ENCODE measurements at places on chromosomes 4 and X.

DNA sequence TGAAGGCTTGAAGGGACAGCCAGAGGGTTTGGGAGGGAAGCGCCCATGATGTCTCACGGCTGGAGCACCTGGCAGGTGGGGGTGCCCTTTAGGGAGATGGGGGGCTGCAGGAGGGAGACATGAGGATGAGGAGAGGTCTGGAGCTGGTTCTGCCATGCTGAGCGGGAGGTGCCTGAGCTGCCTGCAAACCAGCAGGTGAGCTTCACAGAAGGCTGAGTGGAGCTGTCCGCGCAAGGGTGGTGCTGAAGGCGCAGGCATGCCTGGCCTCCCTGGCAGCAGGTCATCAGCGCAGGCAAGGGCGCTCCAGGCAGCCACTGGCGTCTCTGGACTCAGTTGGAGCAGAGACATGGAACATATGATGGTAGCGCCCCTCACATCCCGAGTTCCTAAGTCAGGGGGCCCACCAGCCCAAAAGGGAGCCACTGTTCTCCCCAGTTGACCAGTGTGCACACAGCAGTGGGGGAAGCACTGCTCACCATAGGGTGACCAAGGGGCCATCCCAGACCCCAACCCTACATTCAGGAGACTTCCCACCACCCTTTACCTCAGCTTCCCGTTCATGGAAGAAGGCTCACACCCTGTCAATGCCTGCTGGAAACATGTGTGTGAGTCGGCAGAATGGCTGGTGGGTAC lies 25.8 kb downstream of the ADRA2C start:
- DNase-seq, result no peak

DNA sequence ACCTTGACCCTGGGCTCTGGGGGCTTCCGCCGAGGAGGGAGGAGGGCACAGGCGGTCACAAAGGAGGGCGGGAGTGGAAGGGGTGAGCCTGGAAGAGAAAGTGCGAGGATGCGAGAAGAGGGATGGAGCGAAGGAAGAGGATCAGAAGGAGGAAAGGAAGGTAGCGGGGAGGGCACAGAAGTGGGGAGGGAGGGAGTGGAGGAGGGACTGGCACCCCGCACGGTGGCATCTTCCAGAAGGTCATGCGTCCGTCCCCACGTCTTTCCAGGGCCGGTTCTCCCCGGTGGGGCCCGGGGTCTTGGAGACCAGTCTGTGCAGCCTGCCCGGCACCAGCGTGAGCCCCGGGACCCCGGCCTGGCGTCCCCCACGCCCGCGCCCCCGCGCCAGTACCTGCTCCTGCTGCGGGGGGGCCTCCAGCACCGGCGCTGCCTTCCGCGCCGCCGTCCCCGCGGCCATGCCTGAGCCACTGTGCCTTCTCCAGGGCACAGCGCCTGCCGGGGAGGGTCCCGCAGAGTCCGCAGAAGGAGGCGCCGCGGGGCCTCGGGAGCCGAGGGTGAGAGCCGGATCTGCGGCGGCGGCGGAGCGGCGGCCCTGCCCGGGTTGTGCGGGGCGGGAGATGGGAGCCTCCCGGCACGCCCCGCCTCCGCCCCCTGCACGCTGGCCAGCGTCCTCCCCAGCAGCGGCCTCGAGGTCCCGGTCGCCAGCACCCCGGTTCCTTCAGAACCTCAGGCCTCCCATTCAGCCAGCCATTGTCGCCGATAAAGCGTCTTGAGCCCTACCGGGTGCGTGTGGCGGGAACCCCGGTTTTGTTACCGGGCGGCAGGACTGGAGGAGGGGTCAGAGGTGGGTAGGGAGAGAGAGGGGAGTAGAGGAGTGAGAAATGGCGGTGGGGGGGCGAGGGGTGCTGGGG lies at the start of gene RNF175:
TSS of gene RNF175 (minus strand) at position 618 of the 910 bp plus-strand sequence. CDS start at position 456, 162 bp downstream.
- no peak for DNase-seq

GRCh38 chrX:139299309-139299708 lies 231.2 kb upstream of the F9 start:
- no peak for DNase-seq

- no peak for DNase-seq
Measured at GRCh38 chr4:185735866-185736400, 76.1 kb downstream of the SORBS2 start.

DNA sequence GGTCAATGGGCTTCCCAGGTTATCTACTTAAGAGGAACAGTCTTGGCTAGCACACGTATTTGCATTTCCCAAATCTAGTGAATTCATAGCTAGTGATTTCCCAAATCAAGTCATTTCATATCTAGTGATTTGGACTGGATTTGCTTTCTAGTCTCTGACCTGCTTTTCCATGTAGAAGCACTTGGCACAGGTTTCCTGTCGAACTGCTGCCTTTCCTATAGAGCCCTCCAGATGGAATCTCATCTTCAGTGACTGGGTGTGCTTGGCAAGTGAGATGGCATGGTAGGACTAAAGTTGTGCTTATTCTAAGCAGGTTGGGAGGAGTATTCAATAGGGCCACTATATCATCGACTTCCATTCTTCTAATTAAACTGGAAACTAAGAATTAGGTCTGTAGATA lies 94.7 kb downstream of the CCNG2 start:
- DNase-seq, result no peak

- no peak for DNase-seq
Measured at GRCh38 chr4:42995343-42995944, 102.9 kb downstream of the GRXCR1 start.

- DNase-seq, result no peak
Measured at GRCh38 chr4:6884341-6884870, 25.2 kb upstream of the TBC1D14 start.

DNA sequence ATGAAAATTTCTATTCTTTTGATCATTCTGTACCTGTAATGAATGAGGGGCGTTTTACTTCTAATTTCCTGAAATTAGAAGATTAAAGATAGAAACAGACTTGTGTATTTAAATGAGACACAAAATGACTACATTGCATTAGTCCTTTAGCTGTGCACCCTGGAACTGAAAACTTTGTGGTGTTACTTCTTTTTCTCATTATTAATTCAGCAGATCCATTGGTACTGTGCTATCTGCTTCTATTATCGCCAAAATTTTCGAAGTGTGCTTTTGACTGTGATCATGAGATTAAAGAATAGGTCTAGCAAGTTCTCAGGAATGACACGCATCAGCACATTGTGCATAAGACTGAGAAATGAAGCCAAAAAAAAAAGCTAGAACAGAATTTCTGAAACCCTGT lies 1938.9 kb upstream of the TENM3 start:
- DNase-seq, result no peak

DNA sequence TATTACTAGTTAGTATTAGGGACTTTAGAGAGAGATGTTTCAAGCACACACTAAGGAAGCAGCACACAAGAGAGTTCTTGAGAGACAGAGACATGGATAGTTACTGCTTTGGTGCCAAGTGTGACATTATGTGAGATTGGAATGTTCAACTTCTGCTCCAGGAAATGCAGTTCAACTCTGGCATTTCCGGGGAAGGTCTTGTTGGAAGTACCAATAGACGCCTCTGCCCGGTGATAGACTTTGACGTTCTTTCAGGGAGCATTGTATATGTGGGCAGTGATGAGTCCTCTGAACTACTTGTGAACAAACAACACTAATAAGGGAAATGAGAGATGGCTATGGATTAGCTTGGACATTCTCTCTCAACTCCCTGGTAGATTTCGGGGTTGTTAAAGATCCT lies 638.1 kb upstream of the BOD1L1 start:
- no peak for DNase-seq

GRCh38 chrX:78063687-78064086 lies 40.4 kb upstream of the PGK1 start:
- no peak for DNase-seq

DNA sequence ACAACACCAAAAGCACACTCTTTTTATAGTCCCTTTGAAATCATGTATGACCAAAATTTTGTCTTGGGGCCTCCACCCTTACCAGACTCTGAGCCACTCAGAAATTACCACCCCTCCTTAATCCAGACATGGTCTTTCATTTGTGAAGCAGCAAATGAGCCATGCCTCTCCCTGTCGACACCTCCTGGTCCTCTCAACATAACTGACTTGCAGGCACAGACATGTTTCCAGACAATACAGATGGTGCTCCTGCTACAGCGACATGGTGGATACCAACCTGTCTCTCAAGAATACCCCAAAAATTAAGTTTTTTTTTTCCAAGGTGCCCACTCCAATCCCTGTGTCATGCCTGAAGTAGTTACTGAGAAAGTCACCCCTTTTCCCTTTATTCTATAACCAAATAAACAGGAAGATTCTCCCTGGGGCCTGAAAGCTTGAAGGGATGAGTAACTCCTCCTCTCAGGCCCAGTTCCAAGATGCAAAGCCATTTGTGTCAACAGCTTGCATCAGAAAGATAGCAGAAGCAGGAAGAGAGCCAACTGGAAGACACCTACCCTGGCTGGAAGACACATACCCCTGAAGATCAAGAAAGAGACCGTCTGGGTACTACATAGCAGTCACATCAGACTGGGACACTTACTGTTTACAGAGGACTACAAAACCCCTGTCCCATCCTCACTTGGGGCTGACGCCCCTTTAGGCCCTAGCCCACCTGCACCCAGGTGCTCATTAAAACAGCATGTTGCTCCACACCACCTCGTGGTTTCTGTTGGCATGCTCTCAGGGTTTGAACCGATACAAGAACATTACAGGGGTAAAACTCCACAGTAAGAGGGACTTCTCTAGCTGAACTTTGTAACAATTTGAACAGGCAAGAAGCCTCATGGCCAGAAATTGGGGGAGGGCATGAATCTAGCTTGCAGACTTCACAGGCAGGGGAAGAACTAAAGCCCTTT lies 5.5 kb upstream of the UGT2B17 start:
- DNase-seq, result no peak

DNA sequence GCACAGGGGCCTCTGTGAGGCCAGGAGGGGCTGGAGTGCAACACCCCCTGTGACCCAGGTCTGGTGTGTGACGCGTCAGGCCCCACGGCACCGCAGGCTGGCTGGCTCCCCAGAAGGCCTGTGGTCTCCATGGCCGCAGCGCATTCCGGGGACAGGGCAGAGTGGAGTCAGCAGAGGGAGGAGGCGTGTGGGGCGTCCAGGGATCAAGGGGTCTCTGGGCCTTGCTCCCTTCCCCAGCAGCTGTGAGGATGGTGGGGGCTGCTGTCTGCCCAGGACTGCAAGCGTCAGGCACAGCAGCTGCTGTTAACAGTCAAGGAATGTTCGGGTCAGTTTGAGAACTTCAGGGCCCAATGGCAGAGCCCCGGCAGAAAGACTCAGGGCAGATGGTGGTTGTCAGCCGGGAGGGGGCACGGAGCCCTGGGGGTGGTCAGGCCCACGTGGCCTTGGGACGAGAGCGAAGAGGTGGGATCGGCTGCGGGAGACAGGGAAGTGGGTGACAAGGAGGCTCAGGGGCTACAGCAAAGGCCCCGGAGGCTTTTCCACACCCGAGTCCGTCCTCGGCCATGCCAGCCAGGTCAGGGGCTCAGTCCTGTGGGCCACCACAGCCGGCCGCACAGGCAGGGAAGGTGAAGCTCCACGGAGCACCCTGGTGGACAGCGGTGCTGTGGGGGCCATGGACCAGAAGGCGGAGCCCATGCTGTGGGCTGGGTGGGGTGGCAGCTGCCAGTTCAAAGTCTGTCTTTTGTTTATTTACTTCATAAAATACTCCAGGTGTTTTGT lies 18.3 kb downstream of the PCGF3 start:
- no peak for DNase-seq

- DNase-seq, result no peak
Measured at GRCh38 chr4:142700531-142700930, 145.6 kb downstream of the INPP4B start.

GRCh38 chrX:103913356-103914020 lies 48.9 kb upstream of the TMSB15B start:
- DNase-seq, result no peak

- DNase-seq, result no peak
Measured at GRCh38 chrX:48576108-48576507, 1.8 kb downstream of the RBM3 start.

- DNase-seq, result no peak
Measured at GRCh38 chr4:175385797-175386196, 426.3 kb downstream of the GPM6A start.

DNA sequence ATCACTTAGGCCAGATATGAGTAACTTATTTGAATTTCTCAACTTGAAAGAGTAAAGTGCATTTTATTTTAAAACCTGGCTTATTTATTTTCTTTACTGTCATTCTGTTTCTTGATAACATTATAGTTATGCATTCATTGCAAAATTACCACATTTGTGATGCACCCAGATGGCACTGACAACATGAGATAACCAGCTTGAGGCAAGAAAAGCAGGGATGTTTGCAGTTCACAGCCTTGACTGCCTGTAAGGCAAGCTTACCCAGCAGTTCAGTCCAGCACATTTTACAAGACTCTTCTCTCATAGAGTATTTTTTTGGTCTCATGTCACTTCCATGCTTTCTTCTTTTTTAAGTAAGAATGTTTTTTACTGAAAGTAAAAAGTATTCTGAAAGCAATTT lies 25.3 kb upstream of the EPGN start:
- DNase-seq, result no peak

- no peak for DNase-seq
Measured at GRCh38 chrX:148784137-148784536, 283.7 kb downstream of the AFF2 start.

DNA sequence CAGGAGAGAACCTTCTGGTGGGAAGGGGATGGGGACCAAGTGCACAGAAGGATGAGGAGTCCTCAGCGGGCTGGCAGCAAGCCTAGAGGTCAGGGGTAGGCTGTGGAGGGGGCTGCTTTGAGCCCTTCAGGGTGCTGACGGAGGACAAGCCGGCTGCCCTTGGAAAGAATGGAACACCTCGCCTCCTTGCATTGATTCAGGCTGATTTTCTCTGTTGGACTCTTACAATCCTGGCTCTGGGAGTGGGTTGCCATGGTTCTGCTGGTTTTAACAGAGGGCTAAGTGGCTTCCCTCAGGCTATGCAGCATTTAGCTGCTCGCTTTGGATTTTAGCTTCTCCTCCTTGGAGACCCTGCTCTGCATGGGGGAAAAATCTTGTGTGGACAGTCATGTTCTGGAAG lies 49.4 kb upstream of the CHRNA9 start:
- DNase-seq, result no peak

DNA sequence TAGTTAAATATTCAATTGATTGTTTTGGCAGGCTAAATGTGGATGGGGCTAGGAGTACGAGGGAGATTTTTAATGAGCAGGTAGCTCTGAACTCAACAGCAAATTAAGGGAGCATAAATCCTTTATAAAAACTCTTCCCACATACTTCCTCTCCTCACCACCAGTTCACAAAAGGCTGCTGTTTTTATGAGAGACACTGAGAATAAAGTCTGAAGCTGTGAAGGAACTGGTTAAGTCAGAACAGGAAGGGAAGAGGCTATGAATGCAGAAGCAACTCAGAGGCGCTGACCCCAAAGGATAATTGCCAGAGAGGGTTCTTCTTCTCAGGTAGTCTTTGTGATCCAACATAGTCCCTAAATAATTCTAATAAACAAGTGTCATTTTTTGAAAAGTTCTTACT lies 406.1 kb downstream of the GPM6A start:
- DNase-seq, result no peak

DNA sequence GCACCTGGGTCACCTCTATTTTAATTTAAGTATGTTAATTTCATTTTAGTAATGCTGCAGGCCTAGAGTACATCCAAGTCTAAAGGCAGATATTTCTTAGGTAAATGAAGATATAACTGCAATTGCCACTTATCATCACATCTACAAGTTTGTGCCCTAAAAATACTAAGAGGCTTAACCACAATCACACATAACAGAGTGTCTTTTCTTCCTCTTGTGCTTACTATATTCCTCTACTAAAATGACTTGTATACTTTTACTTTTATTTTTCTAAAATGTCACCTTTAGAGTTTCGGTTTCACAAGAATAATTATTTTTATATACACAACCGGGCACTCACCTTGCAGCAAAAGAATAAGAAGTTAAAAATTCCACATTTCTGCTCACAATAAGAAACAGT lies 77.9 kb downstream of the EFHC2 start:
- no peak for DNase-seq

All from stimulated activated CD8-positive, alpha-beta memory T cell treated with anti-CD3 and anti-CD28 coated beads, Interleukin-2, amount 100 ng/mL, for 48 hours (primary cell).